ENCODE measurements at places on chromosomes 2 and 18.

- no peak for DNase-seq
Observed at GRCh38 chr18:59691996-59692395, 5.2 kb downstream of the CCBE1 start.

DNA sequence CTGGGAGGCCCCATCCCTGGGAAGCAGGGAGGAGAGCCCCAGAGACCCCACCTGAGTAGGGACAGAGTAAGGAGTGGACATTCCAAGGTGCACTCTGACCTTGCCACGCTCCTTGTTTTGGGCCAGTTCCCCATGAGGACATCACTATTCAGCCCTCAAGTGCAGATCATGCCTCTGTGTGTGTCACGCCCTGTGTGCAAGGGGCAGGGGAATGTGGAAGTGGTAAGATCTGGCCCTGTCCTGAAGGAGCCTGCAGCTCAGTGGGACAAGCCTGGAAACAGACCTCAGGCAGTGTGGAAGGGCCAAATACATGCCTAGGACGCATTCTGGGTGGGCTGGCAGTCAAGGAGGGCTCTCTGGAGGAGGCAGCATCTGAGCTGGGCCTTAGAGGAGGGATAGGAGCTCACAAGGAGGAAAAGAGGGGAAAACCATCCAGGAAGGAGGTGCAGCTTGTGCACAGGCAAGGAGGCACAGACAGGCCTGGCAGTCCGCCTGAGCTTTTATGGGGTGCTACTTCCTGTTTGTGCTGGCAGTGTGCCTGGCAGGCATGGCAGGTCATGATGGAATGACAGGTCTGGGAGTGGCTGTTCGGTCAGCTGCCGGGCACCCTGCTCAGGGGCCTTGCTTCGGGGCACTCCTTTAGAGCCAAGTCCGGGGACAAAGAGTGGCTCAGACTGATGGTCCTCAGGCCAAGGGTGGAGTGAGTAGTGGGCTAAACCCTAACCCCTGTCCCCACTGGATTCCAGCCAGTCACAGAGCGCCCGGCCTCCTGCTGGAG lies 3.3 kb downstream of the KLHL30 start:
- no peak for DNase-seq

DNA sequence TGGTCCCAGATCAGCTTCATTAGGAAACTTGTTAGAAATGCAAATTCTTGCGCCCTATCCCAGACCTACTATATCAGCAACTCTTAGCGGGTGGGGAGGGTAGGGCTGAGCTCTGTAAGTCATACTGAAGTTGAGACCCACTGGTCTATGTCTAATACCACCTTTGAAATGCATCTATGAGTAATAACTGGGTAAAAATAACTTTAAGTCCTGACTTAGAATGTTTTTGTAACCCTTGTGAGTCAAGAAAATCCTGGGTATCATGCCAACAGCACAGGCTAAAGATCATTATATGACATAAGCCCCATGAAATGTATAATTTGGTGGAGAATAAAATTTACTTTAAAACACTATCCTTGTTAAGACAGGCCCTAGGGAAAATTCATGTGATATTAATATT lies 41.4 kb downstream of the PRKD3 start:
- peak; percentile 67 for DNase-seq

DNA sequence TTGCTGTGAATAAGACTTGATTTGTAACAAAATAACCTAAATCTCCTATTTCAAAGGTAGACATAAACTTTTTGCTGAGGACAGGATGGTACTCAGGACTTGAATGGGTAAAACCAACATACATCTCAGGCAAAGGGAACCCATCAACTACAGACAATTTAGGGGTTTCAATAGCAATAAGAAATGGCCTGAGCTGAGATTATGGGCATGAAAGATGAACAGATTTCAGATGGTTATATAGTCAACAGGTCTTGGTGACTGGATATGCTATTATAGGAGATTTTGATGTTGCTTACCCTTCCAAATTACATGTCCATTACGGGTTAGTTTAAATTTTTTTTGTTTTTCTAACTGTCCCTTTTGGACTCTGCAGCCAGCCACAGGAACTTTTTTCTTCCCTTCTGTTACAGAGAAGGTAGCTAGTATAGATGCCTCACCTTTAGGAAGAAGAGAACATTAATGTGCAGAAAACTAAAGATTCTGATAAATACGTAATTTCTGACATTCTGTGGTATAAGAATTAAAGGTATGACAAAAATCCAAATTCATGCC lies 4.6 kb downstream of the RPS27A start:
- no peak for DNase-seq

DNA sequence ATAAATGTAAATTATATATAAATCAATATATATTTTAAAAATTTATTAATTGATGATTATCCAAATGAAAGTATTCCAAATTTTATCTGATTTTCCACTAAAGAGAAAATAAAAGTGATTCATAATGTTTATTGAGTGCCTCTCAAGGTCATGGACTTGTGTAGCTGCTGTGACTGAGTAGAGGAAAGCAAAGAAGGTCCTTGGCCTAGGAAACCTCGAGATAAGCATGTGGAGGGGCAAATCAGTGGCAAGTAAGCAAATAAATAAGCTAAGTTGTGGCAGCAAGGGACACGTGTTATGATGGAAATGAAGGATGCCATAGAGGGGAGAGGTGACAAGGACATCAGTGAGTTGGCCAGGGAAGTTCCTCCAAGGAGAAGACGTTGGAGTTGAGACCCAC lies 866.1 kb upstream of the ID2 start:
- no peak for DNase-seq

DNA sequence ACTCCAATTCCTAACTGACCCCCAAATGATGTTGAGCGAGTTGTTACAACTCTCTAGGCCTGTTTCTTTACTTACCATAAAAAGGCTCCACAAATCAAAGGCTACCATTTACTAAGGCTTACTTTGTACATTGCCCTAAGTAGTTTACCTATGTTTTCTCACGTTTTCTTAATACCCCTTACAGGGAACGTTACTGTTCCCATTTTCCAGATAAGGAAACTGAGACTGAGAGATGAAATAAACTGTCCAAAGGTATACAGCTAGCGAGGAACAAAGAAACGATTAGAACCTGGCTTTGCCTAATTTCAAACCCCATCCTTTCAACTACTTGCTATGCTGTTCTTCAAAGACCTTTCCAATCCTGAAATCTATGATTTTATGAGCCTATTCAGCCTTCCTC lies 74.8 kb upstream of the SPTBN1 start:
- no peak for DNase-seq

GRCh38 chr2:137173463-137173862 lies 408.1 kb downstream of the THSD7B start:
- DNase-seq: peak; percentile 76

DNA sequence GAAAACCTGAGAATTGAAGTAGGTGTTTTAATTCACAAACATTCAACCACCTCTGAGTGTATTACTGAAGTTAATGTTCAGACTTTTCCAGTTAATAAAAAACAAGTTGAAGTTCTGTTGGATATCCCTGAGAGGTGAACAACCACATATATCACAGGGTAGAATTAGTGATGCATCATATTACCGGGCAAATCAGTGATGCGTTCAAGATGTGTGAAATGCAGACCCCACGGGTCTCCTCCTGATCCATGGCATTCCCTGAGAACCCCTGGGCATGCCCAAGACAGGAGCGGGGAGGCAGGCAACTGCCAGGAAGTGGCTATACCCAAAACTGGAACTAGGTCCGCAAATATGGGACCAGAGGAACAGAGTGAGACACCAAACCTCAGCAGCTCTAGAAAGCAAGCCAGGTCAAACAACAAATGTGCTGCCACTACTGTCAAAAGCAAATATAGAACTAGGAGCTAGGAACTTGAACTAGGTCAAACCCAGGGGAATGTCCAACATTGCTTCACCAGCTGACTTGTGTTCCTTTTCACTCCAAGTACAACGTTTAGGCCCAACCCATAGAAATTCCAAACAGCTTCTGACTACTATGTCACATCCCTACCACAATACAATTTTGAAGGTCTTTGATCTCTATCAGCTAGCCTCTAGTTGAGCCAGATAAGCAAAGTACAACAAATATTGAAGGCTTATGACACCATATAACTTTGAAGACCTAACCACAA lies 20.2 kb downstream of the PSTPIP2 start:
- no peak for DNase-seq

DNA sequence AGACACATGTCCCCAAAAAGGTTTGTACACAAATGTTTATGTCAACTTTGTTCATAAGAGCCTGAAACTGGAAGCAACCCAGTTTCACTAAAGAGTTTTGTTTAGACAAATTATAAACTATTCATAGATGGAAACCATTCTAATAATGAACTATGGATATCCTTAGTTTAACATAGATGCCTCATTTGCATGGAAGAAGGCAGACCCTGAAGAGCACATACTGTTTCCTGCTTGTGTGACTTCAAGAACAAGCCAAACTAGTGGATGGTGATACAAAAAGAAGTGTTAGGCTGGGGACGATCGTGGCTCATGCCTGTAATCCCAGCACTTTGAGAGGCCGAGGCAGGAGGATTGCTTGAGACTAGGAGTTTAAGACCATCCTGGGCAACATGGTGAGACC lies 48.1 kb downstream of the ACOXL start:
- DNase-seq: no peak

DNA sequence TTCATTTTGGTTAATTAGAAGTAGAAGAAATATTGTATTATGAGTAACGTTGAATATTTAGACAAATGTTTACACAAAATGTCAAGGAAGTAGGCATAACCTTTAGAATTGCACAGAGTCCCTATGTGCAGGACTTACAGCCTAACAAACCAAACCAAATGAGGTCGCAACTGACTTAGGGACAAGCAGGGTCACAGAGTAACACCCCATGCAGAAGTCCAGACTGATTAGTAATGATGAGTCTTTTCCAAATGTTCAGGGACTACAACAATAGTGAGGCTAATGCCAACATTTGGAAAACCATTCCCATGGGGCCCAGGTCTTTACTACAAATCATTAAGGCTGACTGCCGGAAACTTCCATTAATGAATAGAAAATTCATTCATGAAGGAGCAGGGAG lies 452.5 kb upstream of the CHAC2 start:
- no peak for DNase-seq

- DNase-seq: no peak
Observed at GRCh38 chr18:45284174-45284573, 331.1 kb upstream of the SLC14A2 start.

GRCh38 chr18:62245699-62246098 lies 58.6 kb downstream of the RELCH start:
- no peak for DNase-seq

DNA sequence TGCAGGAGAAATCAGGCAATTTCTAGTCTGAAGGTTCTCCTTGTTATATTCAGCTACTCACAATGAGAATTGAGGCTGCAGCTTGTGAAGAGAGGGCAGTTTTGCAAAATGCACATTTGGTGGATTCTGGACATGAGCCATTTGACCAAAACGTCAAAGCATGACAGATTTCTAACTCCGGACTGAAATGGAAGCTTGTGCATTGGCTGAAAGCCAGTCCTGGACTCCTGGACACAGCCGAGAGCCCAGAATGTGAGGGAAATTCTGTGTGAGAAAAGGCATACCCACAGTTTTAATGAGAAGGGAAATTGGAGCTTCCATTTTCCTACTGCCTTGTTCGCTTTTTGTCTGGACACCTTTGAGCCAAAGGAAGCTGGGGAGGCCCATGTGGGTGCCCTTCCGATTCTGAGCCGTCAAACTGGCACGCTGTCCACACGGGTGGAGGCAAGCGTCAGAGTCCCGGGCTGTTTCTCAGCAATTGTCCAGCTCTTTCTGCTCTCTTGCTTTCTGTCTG lies 23.7 kb upstream of the ROCK2 start:
- DNase-seq: no peak

GRCh38 chr18:60892855-60893254 lies 440.4 kb upstream of the CDH20 start:
- DNase-seq: peak; percentile 17

DNA sequence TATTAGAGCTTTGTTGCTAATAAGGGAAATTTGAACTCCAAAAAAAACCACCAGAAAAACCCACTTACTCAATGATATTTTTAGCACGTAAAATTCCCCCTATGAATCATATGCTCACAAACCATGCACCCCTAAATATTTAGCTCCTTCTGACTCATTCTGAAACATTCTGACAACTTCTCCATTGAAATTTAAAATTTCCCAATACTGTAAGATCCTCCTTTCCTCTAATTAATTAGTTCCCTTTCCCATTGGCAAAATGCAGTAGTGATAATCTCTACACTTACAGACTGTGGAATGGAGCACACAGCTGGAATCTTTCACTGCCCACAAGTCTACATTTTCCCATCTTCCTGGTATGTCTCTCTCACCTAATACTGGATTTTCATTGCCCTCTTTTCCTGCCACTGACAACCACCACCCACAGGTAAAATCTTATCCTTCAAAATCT lies 215.8 kb upstream of the ACVR2A start:
- DNase-seq: no peak

- DNase-seq: no peak
Observed at GRCh38 chr2:84121-84520, 37.8 kb upstream of the FAM110C start.

DNA sequence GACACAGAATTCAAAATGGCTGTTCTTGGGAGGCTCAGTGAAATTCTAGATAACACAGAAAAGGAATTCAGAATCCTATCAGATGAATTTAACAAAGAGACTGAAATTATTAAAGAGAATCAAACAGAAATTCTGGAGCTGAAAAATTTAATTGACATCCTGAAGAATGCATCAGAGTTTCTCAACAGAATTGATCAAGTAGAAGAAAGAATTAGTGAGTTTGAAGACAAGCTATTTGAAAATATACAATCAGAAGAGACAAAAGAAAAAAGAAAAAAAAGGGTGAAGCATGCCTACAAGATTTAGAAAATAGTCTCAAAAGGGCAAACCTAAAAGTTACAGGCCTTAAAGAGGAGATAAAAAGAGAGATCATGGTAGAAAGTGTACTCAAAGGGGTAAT lies 12.0 kb upstream of the RANBP2 start:
- no peak for DNase-seq

DNA sequence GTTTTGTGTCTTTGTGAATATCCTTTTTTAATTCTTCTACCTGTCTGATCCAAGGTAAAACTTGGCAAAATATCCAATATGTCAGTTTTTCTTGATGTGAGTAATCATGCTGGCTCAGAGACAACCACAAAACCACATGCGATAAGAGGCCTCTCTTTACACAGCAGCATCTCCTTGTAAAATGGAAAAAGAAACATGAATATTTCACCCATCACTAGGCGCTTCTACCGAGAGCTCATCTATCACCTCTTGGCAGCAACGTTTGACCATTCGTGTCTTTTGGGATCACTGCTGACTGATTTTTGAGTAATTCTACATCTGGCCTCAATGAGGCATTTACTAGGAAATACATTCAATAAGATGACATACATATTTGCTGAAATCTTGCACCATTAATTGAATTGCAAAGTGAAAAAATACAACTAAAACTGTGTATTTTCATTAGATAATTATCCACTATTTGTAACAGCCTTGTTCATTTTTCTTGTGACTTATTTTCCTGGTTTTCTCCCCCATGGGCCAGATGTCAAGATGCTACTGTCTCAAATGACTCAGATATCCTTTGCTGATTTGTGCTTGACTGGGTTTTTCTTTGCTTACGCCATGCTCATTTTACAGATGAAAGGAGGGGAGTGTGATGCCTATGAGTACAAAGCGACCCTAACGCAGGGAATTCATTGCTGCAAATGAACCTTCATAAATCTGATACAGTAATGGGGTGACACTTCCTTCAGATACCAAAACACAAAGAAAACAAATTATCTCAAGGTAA lies 467.5 kb downstream of the FBXO15 start:
- no peak for DNase-seq

- DNase-seq: no peak
Observed at GRCh38 chr2:233053928-233054784, 6.0 kb upstream of the INPP5D start.

GRCh38 chr2:160836755-160837154 lies 323.5 kb upstream of the TANK start:
- DNase-seq: peak; percentile 97

Data from fibroblast of skin of left quadriceps (primary cell).